ENCODE measurements at places on chromosomes 16 and 17.

DNA sequence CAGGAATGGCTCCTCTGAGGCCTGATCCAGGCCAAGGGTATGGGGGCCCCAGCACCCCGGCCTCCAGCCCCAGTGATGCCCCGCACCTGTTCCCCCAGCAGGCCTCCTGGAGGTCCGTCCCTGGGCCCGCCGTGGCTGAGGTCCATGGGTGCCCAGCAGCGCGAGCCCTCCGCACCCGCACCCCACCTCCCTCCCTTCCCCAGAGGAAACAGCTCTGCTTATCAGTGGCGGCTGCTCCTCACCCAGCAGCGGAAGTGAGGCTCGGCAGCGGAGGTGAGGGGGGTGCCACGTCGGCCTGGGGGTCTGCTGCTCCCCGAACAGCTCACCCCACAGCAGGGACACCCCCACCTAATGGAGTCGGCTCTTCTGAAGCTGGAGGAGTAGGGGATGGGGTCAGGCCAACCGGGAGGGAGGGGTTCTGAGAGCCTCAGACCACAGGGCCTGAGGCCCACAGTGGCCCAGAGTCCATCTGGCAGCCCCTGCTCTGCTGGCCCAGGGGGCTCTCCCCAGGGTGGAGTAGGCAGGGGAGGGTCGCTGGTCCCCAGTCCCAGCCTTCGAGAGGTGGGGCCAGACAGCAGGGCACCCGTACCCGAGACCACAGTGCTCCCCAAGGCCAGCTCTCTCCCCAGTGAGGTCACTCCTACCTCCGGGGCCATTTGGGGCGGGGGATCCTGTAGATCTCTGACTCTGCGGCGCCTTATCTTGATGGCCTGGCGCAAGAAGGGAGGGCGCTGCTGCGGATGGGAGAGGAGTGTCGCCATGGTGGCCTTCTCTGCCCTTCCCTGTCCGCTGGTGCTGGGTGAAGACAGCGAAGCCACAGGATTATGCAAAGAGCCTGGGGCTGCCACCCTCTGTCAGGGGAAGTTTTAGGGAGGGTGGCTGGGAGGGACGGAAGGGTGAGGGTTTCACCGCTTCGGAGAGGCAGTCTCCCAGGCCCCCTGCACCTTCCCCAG lies at the start of gene UNC13D:
UNC13D (minus strand) TSS at position 828 of the 953 bp plus-strand sequence; CDS start at position 761, 67 bp downstream.
- no peak for DNase-seq

- DNase-seq: no peak
These were observed 983 bp downstream of the VAT1L start for GRCh38 chr16:77789085-77790008.

GRCh38 chr17:28711723-28712031 lies at the start of gene PROCA1:
TSS of gene PROCA1 (minus strand) at chr17:28711888. CDS start at chr17:28711660, 228 bp downstream.
- DNase-seq: no peak

- no peak for DNase-seq
These were observed 1.9 kb downstream of the USH1G start for GRCh38 chr17:74921026-74921681.

Data from NCI-H524 treated with DMSO at 0.1 percent for 48 hours (cell line).